ENCODE measurements at places on chromosomes 6 and 20. TPM values are rescaled to one million over a fixed set of nuclear protein-coding genes. Genes with fewer than 3 reads are reported as not detected.

- no peaks in the 10 kb centered on the region for H3K4me1 ChIP-seq
- peaks cover 23% of the 10 kb centered on the region for H3K36me3 ChIP-seq
- no peaks in the 10 kb centered on the region for H3K27me3 ChIP-seq
- no peak for DNase-seq
- no peak overlapping the region for H3K4me3 ChIP-seq
- H3K27ac ChIP-seq = no peak overlapping the region
Measured at GRCh38 chr6:82176616-82177015, 70.9 kb downstream of the IBTK start.

GRCh38 chr6:121652223-121652622 is 216.8 kb downstream of the GJA1 start:
- DNase-seq = no peak
- peaks cover 25% of the 10 kb centered on the region for H3K4me1 ChIP-seq
- H3K36me3 ChIP-seq = no peaks in the 10 kb centered on the region

Gene CLPSL2
- total RNA-seq = not detected

Gene BACH2
- total RNA-seq = 39.9 TPM

GRCh38 chr20:46362921-46363867 is 43.2 kb downstream of the ELMO2 start:
- DNase-seq = no peak
- peaks cover 72% of the 10 kb centered on the region for H3K4me1 ChIP-seq
- peak overlapping the region; percentile 98 for H3K27ac ChIP-seq

GRCh38 chr20:45206725-45207124 is at the start of gene SEMG1:
Gene SEMG1 (plus strand): TSS chr20:45207033. CDS start chr20:45207054, 21 bp downstream.
- no peaks in the 10 kb centered on the region for H3K4me1 ChIP-seq
- peaks cover 5% of the 10 kb centered on the region for H3K27me3 ChIP-seq
- no peak within 1 kb of the TSS for H3K4me3 ChIP-seq

Measured in CD8-positive, alpha-beta memory T cell (primary cell).